Myocyte (in vitro differentiated cells): ENCODE measurements at places on chromosomes 4 and X. TPM values are rescaled to one million over a fixed set of nuclear protein-coding genes. Genes with fewer than 3 reads are reported as not detected.
A peak's percentile ranks its signal among the peaks of the same experiment; 100 is the strongest.

DUSP21 gene
- total RNA-seq: not detected in 2 replicates

DNA sequence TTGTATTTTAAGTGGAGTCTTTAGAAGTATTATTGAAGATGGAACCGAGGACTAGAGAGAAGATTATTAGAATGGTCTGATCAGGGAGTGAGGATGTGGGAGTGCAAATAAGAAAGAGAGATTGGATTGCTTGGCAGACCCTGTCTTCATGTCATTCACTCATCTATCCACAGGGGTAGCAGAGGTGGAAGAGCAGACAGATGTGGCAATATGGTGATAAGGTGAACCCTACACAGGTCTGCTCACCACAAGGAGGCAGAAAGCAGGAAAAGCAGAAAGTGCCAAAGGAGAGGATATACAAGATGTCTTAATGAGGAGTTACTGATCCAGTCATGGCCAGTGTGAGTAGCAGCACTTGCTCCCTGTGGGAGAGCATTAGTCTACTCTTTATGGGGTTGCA lies 129.4 kb downstream of the MAGEE2 start:
- no peak for DNase-seq

GRCh38 chr4:79851625-79852304 lies 221.3 kb downstream of the ANTXR2 start:
- no peak for DNase-seq

SMIM31 gene
- total RNA-seq: not detected in 2 replicates

- no peak for DNase-seq
These were observed 15.4 kb upstream of the DOCK11 start for GRCh38 chrX:118480172-118480571.

DNA sequence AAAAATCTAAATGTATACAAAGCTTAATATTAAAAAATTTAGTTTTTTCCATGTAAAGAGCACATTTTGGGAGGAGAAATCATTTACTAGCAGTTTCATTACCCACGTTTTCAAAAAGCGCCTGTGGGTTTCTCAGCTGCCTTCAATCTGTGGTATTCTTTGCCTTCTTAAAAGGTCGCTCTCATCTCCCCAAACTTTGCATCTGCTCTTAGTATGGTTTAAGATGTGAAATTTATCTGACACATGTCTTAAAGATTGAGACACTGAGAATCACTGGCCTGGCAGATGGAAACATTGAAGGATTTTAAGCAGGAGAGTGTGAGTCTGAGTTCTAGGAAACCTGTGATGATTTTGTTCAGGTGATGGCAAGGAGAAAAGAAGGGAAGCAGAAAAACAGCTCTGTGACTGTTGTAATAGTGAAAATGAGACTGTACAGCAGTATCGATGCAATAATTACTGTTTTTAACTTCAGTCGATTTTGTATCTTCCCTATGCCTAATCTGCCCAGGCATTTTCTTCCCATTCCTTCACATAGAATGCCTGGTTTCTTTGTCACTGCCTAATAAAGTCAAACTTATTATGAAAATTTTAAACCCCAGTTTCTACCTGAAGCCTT lies 75.9 kb downstream of the PAQR3 start:
- no peak for DNase-seq

DNA sequence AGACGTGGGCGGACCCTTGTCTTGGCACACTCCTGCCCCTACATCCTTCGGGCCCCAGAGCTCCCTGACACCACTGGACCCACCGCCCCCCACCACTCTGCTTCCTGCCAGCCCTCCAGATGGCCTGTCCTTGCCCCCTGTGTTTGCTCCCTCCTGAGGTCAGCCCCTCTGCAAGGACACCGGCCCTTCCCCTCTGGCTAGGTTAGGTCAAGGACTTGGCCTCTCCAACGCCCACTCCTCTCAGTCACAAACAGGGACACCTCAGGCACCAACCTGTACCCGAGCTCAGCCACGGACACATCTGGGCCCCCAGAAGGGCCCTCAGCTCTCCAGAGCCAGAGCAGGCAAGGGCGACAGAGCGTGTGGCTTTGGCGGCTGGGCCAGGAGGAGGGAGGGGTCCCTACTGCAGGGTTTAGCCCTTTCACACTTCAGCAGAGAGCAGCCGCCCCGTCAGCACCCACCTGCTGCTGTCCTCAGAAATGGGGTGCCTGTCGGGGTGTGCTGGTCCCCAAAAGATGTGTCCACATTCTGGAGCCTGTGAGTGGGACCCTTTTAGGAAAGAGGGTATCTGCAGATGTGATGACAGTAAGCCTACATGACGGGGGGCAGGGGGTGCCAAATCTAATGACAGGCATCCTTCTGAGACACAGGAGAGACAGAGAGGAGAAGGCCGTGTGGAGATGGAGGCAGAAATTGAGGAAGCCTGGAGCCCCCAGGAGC lies 23.5 kb upstream of the DUSP9 start:
- DNase-seq: no peak

DNA sequence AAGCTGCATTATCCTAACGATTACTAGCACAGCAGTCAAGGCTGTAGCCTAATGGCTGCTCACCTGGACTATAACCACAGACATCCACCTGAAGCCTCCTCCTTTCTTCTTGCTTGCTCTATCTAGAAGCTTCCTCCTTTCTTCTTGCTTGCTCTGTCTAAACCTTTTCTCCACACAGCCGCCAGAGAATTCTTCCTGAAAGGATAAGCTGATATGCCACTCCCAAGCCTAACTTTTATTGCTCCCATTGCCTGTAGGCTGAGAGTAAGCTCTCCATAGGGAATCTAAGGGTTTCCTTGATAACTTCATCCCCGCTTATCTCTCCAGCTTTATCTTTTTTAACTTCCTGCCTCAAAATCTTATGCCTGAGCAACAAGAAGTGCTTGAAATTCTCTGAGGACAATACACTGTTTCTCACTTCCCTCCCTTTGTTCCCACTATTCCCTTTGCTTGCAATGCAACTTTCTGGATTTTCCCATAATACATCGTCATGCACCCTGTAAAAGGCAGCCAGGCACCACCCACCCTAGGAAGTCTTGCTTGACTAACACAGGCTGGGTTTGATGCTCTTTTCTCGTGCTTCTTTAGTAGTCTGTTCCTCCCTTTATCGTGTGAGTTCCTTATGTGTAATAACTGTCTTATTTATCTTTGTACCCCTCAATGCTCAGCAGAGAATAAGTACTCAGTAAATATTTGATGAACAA lies 1.4 kb upstream of the LRIT3 start:
- no peak for DNase-seq

DCK gene
- 19.0 and 27.2 TPM in 2 replicates for total RNA-seq

- no peak for DNase-seq
These were observed 1.3 kb upstream of the ITM2A start for GRCh38 chrX:79368441-79368840.

DNA sequence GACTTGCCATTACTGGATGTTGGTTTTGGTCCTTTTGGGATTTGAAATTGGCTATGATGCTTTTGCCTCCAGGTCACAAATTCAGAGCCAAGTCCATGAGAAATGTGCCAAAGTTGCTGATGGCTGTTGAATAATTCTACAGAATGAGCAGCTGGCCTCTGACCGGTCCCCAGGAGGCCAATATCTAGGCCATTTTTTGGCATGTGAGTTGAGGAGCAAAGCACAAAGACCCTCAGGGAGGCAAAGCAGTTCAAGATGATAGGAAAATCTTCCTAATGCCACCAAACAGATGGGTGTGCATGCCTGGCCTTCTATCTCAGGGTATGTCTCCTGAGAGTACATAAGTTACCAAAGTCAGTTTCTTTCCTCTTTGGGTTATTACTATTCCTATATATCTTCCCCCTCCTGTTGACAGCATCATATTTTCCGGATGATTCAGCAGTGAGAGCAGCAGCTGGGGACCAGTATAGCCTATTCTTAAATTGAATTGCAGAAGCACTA lies 44.4 kb downstream of the SEL1L3 start:
- no peak for DNase-seq

GRCh38 chrX:68249401-68249831 lies 183.9 kb downstream of the OPHN1 start:
- DNase-seq: peak; percentile 57

DNA sequence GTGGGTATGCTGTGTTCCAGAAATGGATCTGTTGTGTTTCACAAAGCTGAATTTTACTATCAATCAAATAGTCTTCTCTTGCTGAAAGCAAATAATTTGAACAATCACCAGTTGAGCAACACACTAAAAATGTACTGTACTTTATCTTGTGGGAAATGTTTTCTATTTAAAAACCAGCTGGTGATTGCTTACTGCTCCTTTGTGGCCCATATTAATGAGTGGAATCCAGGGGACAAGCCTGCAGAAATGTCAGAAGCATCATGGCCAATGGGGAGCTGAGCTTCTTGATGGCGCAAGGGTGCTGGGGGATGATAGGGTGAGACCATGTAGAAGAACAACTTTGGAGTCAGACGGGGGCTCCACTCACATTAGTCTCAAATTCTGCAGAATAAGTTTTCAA lies 346.2 kb downstream of the ARHGAP10 start:
- DNase-seq: no peak

STS gene
- 6.2 and 9.1 TPM in 2 replicates for total RNA-seq
